ENCODE measurements at places on chromosomes 1 and 21.

GRCh38 chr21:22791986-22792560, 1793.9 kb downstream of the NCAM2 start:
- DNase-seq: no peak

GRCh38 chr1:61569303-61569621, 155.7 kb downstream of the TM2D1 start:
- no peak for DNase-seq

DNA sequence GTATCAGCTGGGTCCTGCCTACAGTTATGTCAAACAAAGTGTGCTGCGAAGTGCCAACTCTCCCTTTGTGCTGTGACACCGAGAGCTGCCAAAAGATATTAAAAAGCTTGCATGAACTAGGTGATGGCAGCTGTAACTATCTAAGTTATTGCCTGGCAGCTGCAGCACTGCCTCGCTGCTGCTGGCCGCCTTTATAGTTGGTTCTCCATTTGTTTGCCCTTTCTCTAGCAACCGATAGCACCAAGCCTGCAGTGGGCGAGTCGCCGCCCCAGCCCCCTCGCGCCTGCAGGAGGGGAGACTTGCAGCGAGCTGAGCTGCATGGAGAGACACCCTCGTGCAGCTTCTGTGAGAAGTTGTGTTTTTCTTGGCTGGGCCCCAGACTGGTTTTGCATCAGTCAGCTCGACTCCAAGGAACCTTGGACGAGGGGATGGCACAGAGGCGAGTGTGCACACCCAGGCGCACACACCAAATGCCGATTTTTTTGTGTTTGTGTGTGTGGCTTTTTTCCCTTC, 330.6 kb downstream of the RPS6KC1 start:
- no peak for DNase-seq

- no peak for DNase-seq
These were observed 373.4 kb downstream of the NEGR1 start for GRCh38 chr1:71908871-71909390.

GRCh38 chr1:64074767-64075166, 128.7 kb upstream of the UBE2U start:
- DNase-seq: no peak
